Endodermal cell (in vitro differentiated cells): ENCODE measurements at places on chromosomes 5 and 9. TPM values are rescaled to one million over a fixed set of nuclear protein-coding genes. Genes with fewer than 3 reads are reported as not detected.

The QRFP gene
- not detected in 2 replicates for total RNA-seq

The CRB2 gene
- 1.7 and 2.0 TPM in 2 replicates for total RNA-seq

The PCDHGA4 gene
- total RNA-seq = 4.0 and 5.0 TPM in 2 replicates

The NUDT12 gene
- total RNA-seq = 14.0 and 15.3 TPM in 2 replicates

The CAMK2A gene
- total RNA-seq = 0.31 TPM in 1 of 2 replicates, not detected in the other

The AGXT2 gene
- not detected in 3 replicates for total RNA-seq

The CA9 gene
- total RNA-seq = 1.2 to 3.6 TPM (median 1.8 TPM) in 3 replicates

The PSMD5 gene
- total RNA-seq = 47.8 and 52.7 TPM in 2 replicates

The FGD3 gene
- total RNA-seq = 0.97 and 1.9 TPM in 2 replicates

The EIF4EBP3 gene
- total RNA-seq = 6.1 to 9.5 TPM (median 6.3 TPM) in 3 replicates

The RAB14 gene
- 35.9 and 43.9 TPM in 2 replicates for total RNA-seq

The SLC46A2 gene
- not detected in 3 replicates for total RNA-seq

The TBC1D9B gene
- 127 to 292 TPM (median 127 TPM) in 3 replicates for total RNA-seq

The SEC61B gene
- 153 and 184 TPM in 2 replicates for total RNA-seq

The ATP10B gene
- 0.14 to 0.38 TPM (median 0.23 TPM) in 3 replicates for total RNA-seq

The IGFBPL1 gene
- total RNA-seq = 39.0 and 40.5 TPM in 2 replicates

The MINAR2 gene
- total RNA-seq = not detected in 3 replicates

The CBY3 gene
- total RNA-seq = not detected in 3 replicates

The RIGI gene
- total RNA-seq = 7.7 to 12.6 TPM (median 12.6 TPM) in 3 replicates

The GGTA1 gene
- total RNA-seq = not detected in 2 replicates

The FOXE1 gene
- total RNA-seq = 0.16 TPM in 1 of 3 replicates, not detected in the others

The PITX1 gene
- 0.54 to 2.3 TPM (median 1.3 TPM) in 3 replicates for total RNA-seq

The ELOVL7 gene
- total RNA-seq = 3.5 to 6.5 TPM (median 6.0 TPM) in 3 replicates

The OCLN gene
- 117 and 124 TPM in 2 replicates for total RNA-seq

The PRR16 gene
- total RNA-seq = 0.53 TPM in 1 of 2 replicates, not detected in the other

The ACTBL2 gene
- total RNA-seq = not detected in 2 replicates

The GFPT2 gene
- 35.7 to 37.3 TPM (median 36.4 TPM) in 3 replicates for total RNA-seq

The DMRTA1 gene
- total RNA-seq = 4.6 to 6.3 TPM (median 5.1 TPM) in 3 replicates

The CLTB gene
- total RNA-seq = 36.2 to 40.9 TPM (median 40.3 TPM) in 3 replicates

The ANGPTL2 gene
- 9.8 to 14.9 TPM (median 14.8 TPM) in 3 replicates for total RNA-seq

The SOX30 gene
- total RNA-seq = 0.36 and 0.48 TPM in 2 replicates

The GARIN3 gene
- not detected in 3 replicates for total RNA-seq

The ARHGEF39 gene
- 10.0 to 37.3 TPM (median 36.4 TPM) in 3 replicates for total RNA-seq

The RANBP17 gene
- total RNA-seq = 20.6 to 31.0 TPM (median 26.6 TPM) in 3 replicates

The RNF183 gene
- 0.48 TPM in 1 of 2 replicates, not detected in the other for total RNA-seq

The ABL1 gene
- 75.5 and 78.8 TPM in 2 replicates for total RNA-seq

The CTXN3 gene
- total RNA-seq = not detected in 3 replicates

The OLFML2A gene
- total RNA-seq = 28.1 and 31.2 TPM in 2 replicates

The GBGT1 gene
- total RNA-seq = 23.5 to 28.2 TPM (median 27.7 TPM) in 3 replicates
